Stimulated activated CD8-positive, alpha-beta memory T cell treated with anti-CD3 and anti-CD28 coated beads, Interleukin-4, amount 100 ng/mL, for 24 hours (primary cell): ENCODE measurements at places on chromosomes 7 and 10.

- no peak for DNase-seq
Observed at GRCh38 chr7:32502728-32503127, 7.4 kb downstream of the AVL9 start.

- DNase-seq: no peak
Observed at GRCh38 chr10:12785415-12785831, 216.1 kb downstream of the CCDC3 start.

- DNase-seq: no peak
Observed at GRCh38 chr7:97731736-97732564, at the start of gene TAC1. TAC1 (plus strand) TSS chr7:97732086; CDS start chr7:97732613, 527 bp downstream.

DNA sequence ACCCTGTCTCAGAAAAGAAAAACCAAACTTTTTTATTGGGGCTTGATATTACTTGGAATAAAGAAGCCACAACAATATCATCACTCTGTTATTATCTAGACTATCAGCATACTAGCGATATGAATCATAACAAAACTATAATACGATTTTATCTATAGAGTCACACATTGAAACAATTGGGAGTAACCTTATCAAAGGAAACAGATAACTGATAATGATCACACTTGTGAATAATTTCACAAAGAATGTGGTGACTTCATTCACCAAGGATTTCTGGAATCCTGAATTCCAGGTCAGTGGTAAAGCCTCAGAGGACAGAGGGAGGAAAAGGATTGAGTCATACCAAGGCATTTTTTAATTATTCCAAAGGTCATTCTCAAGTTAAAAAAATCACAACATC, 32.1 kb upstream of the NMT2 start:
- DNase-seq: no peak

GRCh38 chr7:1707756-1708595, 37.9 kb downstream of the ELFN1 start:
- no peak for DNase-seq

DNA sequence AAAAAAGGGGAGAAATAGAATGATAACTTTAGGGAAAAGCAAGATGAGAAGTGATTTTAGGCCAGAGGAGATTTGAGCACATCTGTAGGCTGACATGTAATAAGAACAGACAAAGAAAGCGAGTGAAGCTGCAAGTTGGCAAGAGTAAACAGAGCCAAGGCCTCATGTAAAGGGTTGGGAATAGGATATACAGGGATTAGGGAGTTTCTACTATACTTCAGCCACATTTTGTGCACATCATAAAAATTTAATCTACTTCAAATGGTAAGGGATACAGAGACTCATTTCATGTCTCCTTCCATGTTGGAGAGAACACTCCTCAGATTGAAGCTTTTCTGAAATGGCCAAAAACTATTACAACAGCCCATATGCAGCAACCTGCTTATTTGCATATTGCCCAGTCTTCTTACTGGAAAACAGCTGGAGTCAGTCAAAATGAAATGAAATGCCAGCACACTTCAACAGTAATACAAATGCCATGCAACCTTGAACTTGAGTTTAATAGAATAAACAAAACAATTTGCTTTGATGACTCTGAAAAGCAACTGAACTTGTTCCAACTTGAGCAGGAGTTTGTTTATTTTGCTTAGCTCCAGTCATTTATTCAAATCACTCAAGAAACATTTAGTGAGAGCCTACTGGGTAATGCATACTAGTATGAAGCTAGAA, 49.9 kb downstream of the NRCAM start:
- no peak for DNase-seq

- DNase-seq: no peak
Observed at GRCh38 chr7:69272101-69272500, 326.2 kb upstream of the AUTS2 start.

GRCh38 chr7:111894518-111894917, 311.7 kb downstream of the DOCK4 start:
- DNase-seq: no peak

- DNase-seq: no peak
Observed at GRCh38 chr10:133117688-133118071, 30.0 kb downstream of the ADGRA1 start.

DNA sequence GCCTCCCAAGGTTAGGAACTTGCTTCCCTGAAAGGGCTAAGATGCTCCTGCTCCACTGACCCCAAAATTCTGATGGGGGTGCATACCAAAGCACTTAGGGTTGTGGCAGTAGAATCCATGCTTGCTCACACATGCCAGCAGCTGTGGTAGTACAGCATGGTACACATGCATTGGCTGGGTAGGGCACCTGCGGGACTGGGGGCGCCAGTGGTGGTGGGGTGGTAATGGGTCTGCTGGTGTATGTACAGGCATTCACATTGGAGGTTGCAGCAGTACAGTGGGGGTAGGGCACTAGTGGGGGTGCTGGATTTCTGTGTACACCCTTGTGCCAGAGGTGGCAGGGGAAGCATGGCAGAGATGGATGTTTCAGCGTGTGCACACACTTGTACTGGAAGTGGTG, 72.3 kb upstream of the TAS2R16 start:
- no peak for DNase-seq

- no peak for DNase-seq
Observed at GRCh38 chr10:31034098-31034909, 2.6 kb upstream of the ZNF438 start.

- no peak for DNase-seq
Observed at GRCh38 chr7:5477126-5477525, 53.5 kb upstream of the TNRC18 start.

DNA sequence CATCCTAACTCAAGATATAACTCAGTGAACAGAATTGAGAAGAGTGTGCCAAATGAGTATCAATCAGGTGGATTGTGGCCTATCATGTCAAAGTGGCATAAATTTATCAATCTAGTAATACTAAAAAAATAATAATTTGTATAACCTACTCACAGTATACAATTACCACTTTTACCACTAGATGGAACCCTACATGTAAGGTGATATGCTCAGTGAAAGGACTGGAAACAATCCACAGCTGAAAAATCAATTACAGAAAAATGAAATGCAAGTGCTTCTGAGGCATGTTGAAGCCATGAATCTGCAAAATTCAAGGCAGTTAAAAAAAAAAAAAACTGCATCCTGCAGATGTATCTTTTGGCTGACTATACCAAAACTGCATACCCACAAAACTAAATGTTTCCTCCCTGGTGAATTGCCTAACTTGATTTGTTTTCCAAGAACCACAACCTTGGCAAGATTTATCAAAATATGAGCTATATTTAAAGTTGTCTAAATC, 13.9 kb downstream of the ARHGAP19 start:
- no peak for DNase-seq

DNA sequence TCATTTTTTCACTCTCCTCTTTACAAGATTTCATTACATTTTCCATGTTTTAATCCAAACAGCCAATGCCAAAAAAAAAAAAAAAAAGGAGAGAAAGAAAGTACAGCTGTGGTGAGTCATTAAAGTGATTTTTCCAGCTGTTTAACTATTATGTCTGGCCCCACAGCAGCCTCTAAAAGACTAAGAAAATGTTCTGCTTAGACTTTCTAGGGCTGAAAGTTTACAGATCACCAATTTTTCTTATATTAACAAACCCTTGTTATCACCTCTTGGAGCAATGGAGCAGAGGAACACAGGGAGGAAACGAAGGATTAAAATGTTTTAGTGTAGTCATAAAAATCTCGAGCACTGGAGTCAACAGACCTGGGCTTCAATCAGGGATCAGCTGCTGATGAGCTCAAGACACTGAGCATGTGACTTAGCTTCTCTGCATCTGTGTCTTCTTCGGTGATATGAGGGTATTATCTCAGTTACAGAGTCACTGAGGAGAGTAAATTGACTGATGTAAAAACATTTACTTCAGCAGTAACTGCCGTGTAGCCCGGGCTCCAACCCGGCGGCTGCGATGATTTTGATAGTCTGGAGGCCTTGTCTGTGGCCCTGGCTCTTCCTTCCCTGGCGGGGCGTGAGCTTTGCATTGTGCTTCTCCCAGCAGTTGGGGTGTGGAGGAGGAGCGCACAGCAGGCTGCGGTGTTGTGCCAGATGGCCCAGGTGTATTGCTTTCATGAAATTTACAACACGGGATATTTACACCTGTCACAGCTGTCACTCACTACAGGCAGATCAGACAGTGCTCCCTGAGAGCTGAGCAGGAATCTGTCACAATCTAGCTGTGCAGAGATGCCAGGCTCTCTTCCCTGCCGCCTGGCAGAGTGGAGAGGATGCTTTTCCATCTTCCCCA, 298.3 kb upstream of the FZD8 start:
- DNase-seq: no peak

DNA sequence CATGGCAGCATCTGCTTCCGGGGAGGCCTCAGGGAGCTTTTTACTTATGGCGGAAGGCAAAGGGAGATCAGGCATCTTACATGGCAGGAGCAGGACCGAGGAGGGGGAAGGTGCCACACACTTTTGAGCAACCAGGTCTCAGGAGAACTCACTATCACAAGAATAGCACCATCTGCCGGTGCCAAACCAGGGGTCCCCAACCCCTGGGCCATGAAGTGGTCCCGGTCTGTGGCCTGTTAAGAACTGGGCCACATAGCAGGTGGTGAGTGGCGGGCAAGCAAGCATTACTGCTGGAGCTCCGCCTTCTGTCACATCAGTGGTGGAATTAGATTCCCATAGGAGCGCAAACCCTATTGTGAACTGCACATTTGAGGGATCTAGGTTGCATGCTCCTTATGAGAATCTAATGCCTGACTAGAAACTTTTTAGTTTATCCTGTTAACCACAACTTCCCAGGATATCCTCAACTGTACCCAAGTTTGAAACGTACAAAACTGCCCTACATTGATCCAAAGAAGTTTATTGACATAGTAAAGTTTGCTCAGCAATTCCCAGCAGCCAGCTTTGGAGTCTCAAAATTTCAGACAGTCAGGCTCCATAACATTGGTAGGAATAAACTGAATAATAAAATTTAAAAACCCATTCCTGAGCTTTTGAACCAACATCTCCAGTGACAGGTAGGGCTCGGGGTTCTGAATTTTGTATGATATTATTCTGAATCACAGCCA, 228.4 kb upstream of the TAC1 start:
- DNase-seq: no peak

GRCh38 chr7:69373171-69374043, 224.9 kb upstream of the AUTS2 start:
- DNase-seq: no peak

GRCh38 chr10:89521368-89521767, 14.0 kb downstream of the SLC16A12 start:
- no peak for DNase-seq

DNA sequence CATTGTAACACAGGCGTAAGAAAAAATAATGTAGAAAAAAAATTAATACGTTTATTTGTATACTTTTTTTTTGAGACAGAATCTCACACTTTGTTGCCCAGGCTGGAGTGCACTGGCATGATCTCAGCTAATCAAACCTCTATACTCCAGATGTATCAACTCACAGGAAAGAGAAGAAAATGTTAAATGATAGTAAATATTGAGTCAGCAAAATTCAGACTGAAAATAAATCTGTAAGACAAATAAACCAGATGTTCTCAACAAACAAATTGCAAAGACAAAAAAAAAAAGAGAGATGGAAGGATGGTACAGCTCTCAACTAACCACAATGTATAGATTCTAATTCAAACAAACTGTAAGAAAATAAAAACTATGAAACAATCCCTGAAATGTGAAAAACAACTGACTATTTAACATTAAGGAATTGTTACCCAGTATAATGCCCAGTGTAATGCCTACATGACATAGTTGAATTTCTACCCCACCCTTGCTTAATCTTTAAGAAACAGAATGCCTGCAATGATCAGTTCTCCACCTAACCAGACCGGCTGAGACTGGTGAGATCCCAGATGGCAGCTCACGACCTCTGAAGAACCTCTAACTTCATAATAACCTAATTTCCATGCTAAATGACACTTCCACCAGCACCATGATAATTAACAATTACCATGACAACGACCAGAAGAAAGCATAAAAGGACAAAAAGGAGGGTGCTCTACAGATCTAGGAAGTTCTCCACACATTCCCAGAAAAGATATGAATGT, 272.0 kb upstream of the GNAI1 start:
- DNase-seq: no peak

DNA sequence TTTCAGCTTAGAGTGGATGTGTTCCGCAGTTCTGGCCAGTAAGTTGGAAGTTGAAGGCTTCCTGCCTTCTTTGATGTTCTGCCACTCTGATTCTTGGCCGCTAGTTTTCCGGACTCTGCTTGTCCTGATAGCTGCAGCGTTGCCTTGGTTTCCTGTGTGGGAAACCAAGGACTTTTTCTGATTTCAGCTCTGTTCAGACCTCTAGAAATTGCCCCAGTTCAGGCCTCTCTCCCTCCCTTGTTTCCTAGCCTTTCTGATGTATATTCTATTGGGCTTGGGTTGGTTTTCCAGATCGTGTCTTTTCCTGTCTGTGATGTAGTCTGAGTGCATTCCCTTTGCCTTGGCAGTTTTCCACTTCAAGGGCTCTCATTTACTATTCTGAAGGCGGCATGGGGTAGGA, 318.7 kb downstream of the BBS9 start:
- DNase-seq: no peak

- DNase-seq: no peak
Observed at GRCh38 chr7:37633048-37633447, 50.5 kb upstream of the GPR141 start.

GRCh38 chr7:132352800-132353199, 223.5 kb downstream of the PLXNA4 start:
- no peak for DNase-seq

DNA sequence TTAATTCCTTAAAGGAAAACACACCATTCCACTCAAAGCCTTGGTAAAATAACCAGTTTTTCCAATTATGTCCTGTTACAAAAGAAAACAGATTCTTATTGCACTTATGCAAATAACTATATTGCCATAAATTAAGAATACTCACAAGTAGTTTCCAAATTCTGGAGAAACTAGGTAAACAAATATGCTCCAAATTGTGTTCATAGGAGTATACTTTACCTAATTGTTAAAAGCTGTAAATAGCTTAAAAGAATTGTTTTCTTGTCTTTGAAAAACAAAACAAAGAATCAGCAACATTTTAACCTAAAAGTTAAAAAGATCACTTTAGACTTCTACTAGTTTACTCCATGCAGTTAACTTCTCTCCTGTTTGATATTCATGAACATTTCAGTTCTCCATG, 38.9 kb upstream of the LRGUK start:
- DNase-seq: no peak

- DNase-seq: no peak
Observed at GRCh38 chr7:2295936-2296620, 18.2 kb downstream of the SNX8 start.

DNA sequence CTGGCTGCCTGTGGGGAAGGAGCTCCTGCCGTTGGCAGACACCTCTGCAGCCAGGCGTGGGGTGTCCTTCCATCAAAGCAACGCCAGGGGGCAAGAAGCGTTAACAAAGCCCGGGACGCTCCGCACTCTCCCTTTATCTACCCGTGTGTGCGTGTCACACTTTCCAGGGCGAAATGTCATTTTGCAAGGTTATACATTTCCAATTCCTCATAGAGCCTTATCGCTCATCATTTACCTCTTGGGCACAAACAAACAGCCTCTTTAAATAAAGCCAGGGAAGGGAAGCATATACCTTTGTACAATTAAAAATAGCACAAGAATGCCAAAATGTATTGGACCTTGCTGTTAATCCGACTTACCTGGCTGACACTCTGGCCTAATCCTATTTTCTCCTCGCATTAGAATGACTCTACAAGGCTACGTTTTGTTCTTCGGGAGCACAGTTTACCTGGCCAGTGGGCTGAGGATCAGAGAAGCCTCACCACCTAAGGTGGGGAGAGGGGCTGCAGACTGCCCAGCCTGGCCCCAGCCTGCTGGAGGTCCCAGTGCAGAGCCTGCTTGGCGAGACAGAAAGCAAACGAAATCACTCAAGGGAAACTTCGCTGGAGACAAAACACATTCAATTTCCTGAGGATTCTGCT, 77.6 kb upstream of the EN2 start:
- DNase-seq: peak; percentile 58

GRCh38 chr7:129698516-129699418, 87.2 kb downstream of the NRF1 start:
- DNase-seq: no peak
